ENCODE measurements at places on chromosomes 11 and 22. TPM values are rescaled to one million over a fixed set of nuclear protein-coding genes. Genes with fewer than 3 reads are reported as not detected.

Gene SNX32
- total RNA-seq: 0.27 TPM

Gene MISFA
- total RNA-seq: 1.9 TPM

Gene ANGPTL5
- not detected for total RNA-seq

Gene MRGPRX3
- not detected for total RNA-seq

DNA sequence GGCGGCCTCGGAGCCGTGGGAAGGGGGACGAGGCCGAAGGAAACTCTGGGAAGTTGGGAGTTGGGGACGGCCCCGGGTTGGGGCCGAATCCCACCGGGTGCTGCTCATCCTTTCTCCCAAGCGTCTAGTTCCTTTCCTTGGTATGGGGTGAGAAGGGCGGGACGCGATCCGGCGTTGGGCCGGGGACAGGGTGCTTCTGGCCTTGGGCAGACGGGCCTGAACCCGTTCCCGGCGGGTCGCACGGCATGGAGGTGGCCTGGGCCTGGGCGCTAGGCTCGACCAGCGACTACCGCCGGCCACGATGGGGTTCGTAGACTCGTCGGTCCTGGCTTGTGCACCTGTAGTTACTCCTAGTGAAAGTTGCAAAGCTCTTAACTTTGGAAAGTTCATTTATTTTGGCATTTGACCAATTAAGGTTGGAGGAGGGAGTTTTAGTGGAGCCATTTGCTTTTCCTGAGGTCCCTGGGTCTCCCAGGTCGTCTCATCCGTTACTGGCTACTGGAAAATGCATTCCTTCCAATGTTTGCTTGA is 1.0 kb downstream of the SYT9 start:
- no peak for DNase-seq

GRCh38 chr11:3747704-3748103 is 49.6 kb downstream of the NUP98 start:
- DNase-seq: no peak

DNA sequence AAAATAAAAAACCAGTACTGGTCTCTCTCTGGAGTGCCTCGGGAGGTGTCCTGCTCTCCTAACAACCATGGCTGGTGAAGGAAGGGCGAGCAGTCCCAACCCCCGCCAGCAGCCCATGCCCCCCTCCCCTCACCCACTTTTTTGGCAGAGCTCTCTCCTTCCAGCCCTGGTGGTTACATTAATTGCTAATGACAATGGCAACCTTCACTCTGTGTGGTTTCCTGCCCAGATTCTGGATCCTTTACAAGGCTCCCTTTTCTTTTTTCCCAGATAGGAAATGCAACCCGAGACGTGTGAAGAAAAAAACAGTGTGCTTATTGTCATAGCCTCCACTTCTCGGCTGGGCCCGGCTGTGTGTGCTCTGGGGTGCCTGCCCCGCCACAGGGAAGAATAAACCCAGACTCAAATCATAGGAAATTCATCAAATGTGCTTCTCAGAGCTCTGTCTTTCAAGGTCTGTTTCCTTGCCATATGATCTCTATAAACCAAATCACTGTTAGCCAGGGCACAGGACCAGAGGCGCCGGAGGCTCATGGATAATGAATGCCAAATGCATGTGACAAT is 513.0 kb downstream of the SOX6 start:
- no peak for DNase-seq

DNA sequence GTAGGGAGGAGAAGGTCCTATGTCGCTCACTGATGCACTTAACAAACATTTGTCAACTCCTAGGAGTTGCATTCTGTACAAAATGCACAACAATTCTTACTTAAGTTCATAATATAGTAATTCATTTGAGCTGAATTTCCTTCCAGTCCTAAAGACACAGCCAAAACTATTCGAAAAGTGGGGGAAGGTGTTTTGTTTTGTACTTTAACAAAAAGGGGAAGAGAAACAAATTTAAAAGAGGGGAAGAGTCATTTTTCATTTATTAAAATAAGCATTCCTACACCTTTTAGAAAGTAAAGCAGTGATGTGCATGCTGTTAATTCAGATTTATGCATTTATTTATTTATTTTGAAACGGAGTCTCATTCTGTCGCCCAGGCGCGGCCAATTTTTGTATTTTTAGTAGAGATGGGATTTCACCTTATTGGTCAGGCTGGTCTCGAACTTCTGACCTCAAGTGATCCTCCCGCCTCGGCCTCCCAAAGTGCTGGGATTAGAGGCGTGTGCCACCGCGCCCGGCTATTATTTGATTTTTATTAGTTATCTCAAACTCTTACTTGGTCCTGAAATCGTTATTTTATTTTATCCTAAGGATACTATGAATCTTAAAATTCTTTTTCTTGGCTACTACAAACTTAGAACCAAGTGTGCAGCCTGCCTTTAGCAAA is 1.1 kb upstream of the FANCF start:
- DNase-seq: no peak

DNA sequence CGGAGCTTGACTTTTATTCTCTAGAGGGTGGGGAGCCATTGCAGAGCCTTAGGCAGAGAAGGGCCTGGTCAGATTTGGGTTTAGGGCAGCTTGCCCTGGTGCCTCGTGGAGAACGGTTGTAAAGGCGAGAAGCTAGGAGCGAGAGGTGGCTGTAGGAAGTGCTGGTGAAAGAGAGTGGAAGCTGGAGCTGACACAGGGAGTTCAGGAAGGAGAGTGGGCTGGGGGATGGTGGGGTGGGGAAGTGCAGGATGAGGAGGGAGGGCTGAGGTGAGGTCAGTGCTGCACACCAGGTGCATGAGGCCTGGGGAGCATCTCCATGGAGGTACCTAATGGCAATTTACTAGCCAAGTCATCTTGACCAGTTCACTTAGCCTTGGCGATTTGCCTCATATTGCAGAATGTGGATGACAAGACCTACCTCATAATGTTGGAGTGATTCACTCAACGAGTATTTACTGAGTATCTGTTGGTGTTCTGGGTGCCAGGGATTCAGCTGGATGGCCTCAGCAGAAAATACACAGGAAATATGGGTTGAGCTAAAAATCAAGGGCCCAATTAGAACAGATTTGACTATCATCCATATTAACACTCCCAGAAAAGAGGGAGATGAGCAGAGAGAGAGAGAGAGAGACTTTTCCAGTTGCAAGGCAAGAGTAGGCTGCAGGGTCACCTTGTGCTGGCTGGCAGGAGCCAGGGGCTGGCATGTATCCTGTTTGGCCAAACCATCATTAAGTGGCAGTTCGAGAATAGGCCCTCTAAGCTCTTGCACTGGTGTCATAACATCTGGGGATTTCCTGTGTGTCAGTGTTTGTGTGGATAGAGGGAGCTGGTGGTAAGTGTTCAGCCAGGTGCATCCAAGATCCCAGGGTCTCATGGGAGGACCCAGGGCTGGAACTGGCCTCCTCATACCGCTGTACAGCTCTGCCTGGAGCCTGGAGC is 44.4 kb upstream of the CLDN5 start:
- no peak for DNase-seq

- DNase-seq: peak; percentile 16
Observed at GRCh38 chr11:107916671-107917241, 11.5 kb upstream of the RAB39A start.

- no peak for DNase-seq
Observed at GRCh38 chr11:130876100-130876499, 40.2 kb downstream of the SNX19 start.
